ENCODE measurements at places on chromosomes 1 and 21.

DNA sequence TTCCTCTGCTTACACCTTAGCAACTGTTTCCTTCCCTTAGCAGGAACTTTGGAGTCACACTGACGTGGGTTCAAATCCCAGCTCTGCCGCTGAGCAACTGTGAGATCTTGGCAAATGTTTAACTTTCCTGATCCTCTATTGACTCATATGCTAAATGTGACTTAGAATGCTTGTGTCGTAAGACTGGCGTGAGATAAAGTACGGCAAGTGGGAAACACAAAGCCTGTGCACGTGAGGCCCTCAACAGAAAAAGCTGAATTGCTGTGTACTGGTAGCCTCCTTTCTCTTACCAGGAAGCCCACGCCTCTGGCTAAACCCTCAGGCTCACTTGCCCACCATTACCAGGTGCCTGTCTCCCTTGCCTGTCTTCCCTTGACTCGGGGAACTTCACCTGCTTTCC is 135.4 kb upstream of the TNR start:
- DNase-seq, result no peak

- no peak for DNase-seq
Measured at GRCh38 chr1:226737819-226738420, 1.2 kb downstream of the ITPKB start.

DNA sequence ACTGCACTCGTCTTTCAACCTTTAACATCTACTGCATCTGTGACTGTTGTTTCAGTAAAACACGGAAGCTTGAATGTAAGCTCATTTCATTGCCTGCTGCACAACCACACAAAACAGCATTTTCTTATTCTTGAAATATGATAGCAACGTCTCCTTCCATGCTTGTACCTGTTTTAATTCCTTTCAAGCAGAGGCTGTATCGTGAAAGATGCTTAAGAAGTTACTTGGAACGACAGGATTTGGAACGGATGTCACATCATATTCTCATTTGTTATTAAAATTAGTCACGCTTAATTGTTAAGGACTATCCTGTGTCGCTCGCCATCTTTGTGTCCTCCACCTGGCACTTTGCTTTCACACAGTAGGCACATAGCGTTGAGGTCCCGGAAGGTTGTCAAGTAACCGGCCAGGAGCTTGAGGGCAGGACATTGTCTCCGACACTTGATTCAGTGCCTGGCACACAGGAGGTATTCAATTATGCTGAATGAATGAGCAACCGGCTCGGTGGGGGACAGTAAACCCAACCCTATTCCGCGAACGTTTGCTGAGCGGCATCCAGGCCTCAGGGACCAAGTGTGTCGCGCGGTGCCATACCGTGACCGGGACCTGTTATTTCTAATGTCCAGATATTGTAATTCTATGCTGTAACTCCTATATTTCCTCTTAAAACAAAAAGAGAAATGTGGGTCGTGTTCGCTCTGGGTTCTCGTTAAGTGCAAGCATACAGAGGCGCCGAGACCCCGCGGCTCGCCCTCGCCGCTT is 499 bp upstream of the SH3GLB1 start:
- DNase-seq, result peak; percentile 57

DNA sequence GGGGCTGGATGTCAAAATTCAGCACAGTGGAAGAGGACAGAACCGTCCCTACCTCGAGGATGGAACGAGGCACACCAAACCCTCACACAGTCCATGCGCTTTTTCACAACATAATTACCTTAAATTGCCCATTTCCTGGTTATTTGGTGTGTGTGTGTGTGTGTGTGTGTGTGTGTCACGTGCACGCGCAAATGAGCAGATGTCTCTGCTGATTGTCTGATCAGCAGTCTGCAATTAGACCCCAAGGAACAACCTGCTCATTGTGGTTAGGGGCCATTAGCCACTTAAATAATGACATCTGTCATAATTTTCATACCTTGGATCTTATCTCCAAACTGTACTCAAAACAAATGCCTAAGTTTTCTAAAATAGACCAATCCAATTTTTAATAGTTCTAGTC is 23.2 kb downstream of the AVPR1B start:
- DNase-seq, result no peak

- DNase-seq, result no peak
Measured at GRCh38 chr21:16367079-16367478, 637.3 kb downstream of the USP25 start.

- no peak for DNase-seq
Measured at GRCh38 chr1:13604176-13604575, 20.5 kb downstream of the PDPN start.

GRCh38 chr1:42927920-42928505 is 30.7 kb downstream of the SLC2A1 start:
- DNase-seq, result no peak

DNA sequence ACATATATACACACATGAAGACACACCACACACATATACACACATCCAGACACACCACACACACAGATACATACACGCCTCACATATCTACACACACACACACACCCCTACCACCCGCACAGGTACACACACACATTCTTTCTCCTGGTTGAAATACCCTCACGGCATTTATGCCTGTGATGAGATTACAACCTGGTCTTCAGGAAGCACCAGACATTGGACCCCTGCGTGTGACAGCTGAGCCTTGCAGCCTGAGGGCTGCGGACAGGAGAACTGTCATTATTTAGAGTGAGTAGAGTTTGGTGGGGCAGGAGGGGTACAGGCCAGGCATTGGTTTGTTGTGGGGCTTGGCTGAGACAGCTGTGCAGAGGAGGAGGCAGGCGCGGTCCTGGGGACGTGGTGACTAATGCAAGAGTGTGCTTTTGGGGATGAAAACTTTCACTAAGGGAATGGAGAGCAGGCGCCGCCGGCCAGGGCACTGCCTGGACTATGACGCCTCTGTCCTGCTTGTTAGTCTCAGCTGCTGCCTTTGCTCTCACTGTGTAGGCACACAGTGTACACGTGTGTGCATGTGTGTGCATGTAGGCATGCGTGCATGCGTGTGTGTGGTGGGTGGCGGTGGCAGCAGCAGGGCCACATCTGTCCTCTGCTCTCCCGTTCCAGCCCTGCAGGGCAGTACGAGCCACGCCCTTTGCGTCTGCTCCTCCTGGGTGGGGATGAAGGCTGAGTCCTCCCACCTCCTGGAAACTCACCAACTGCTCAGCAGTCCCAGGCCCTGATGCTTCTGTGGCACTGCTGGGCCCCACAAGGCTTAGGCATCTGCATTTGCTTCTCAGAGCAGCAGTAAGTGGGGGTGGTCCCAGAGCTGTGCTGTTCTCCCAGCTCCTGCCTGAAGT is 57.6 kb downstream of the SPSB1 start:
- no peak for DNase-seq

GRCh38 chr21:35342440-35342839 is 293.3 kb upstream of the RUNX1 start:
- peak; percentile 63 for DNase-seq

- DNase-seq, result peak; percentile 30
Measured at GRCh38 chr1:1875932-1876331, 15.0 kb downstream of the GNB1 start.

- DNase-seq, result no peak
Measured at GRCh38 chr1:83104558-83104957, 894.4 kb downstream of the TTLL7 start.

- no peak for DNase-seq
Measured at GRCh38 chr1:88813471-88813870, 77.9 kb downstream of the GTF2B start.

GRCh38 chr1:98051065-98051675 is 130.3 kb upstream of the DPYD start:
- peak; percentile 77 for DNase-seq

GRCh38 chr1:230157420-230158390 is 90.7 kb downstream of the GALNT2 start:
- no peak for DNase-seq

- no peak for DNase-seq
Measured at GRCh38 chr1:54950006-54950368, 30.4 kb upstream of the TMEM61 start.

GRCh38 chr1:159951551-159951950 is 2.5 kb downstream of the SLAMF9 start:
- no peak for DNase-seq

DNA sequence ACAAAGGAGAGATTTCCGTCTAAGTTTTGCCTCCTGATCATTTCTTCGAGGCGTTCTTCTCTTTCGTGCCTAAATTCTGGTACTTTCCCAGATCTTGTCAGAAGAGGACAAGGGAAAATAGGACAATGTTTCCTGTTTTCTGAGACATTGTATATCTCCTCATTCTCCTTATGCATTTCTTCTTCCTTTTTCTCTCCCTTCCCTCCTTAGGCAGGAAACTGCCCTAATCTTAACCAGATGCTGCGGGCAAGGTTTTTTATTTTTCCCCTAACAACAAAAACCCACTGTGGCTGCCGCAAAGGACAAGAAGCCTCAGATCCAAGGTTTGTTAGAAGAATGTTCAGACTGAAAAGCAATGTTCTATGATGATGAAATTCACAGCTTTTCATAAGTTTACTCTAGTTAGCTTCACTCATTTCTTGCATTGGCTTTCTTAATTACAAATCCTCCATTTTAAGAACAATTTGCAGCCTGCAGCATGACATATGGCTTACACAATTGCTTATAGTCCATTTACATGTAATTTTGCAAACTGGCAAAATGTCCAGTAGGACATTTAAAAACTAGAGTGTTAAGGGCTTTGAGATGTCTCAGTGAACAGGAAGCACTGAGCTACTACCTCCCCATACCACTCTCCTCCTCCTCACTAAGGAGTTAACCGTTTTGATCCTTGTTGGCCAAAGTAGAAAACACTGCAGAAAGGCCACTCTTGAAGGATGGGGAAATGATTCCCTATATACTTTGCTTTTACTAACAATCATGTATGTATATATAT is 624 bp downstream of the CTSK start:
- DNase-seq, result no peak

- no peak for DNase-seq
Measured at GRCh38 chr1:95140791-95141190, 23.6 kb downstream of the TLCD4 start.

DNA sequence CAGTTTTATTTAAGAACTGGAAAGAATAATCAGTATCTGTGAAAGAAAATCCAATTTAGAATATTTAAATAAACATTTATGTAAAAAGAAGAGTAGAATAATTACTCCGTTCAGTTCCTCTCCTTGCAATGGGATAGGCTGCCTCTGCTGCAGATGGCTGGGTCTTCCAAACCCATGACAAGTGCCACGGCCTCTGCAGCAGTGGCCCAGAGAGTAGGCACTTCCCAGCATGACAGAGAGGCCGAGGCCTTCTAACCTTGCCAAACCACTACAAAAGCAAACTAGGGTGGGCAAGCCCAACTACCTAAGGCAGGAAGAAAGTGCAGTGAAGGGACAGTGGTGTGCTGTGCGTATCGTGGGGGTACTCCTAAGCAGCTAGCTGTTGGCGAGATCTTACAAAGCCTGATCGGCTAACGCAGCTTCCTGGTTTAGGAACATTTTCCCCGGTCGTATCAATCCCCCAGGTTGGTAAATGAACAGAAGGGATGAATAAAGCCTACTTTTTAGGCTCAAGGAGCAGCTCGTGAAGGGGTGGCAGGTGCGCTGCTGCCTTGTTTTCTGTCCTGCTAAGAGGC is 14.5 kb downstream of the ICMT start:
- DNase-seq, result no peak

DNA sequence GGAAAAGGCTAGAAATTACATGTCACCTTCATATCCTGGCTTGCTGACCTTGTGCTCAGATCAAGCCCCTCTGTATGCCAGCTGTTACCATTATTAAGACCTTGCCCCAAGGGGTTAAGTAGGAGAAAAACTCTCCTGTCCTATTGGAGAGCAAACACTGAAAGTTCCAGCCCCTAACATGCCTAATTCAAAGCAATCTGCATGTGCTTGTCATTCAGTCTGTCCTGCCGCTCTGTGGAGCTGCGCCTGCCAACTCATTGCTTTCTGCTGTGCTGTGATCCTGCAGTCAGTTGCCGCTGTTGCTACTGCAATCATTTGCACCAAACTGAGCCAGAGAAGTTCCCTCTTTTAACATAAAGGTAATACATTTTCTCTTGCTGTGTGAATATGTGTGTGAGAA is 113.4 kb downstream of the DISP1 start:
- DNase-seq, result no peak

DNA sequence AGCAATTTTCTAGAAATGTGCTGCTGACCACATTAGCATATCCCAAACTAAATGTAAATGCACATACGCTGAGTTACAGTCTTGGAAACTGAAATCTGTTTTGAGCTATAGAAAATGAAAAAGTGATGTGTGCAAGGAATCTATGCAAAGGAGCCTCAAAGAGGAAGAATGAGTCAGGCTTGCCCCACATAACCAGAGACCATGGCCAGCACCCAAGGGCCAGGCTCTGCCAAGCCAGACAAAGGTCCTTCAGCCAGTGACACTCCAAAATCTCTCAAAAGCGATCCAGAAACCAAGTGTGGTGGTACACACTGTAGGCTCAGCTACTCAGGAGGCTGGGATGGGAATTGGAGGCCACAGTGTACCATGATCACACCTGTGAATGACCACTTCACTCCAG is 195.2 kb downstream of the TOMM20 start:
- DNase-seq, result no peak

DNA sequence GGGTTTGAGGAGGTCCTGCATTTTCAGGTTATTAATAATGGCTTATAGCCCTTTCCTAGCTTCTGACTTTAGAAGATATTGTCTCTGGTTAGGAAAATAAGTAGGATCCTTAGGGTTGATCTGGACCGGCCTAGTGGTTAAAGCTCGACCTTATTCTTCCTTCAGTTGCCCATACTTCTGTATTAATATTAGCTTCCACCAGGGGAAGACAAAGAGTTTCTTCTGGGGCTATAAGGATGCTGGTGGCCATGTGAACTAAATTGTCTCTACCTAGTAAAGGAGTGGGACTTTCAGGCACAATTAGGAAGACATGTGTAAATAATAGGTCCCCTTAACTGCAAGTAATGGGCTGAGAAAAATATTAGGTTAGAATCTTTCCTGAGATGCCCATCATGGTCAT is 20.6 kb upstream of the FCGR2A start:
- no peak for DNase-seq

- no peak for DNase-seq
Measured at GRCh38 chr1:30376054-30376697, 347.2 kb downstream of the MATN1 start.

DNA sequence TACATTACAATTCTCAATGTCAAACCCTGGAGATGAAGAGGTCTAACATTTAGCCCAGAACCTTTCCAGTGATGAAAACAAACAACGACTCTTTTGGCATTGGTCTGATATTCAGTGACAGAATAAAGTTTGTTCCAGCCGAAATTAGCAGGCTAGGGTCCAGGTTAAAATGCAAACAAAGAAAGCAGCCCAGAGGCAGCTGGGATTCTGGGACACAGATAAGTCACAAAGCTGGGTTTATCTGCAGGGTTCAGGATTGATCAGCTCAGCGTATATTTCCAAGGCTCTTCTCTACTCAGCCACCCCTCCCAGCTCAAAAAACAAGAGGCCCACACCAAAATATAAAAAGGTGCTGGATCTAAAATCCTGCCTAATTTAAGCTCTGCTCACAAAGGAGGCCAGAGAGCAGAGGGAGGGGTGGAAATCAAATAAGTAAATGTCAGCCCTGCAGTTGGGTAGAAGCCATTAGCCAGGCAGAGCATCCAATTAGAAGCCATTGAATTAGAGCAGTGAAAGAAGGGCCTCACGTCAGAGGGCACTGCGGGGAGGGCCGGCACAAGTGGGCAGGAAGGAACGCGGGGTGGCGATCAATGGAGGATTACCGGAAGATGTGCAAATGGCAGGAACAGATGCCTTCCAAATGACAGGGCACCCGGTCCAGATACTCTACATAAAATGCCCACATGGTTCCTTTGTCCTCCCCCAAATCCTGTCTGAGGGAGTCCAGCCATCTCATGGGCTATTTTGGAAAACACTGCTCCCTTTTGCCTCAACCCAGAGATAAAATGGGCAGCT is 3.2 kb upstream of the KLHDC8A start:
- no peak for DNase-seq
